ENCODE measurements at places on chromosomes 1 and 21. TPM values are rescaled to one million over a fixed set of nuclear protein-coding genes. Genes with fewer than 3 reads are reported as not detected.

The OR2T29 gene
- total RNA-seq = not detected

The LENEP gene
- total RNA-seq = not detected

The FCRL2 gene
- not detected for total RNA-seq

The MTX1 gene
- total RNA-seq = 40.0 TPM

The S100A7A gene
- not detected for total RNA-seq

The ANGPTL3 gene
- total RNA-seq = not detected

The GCLM gene
- 32.6 TPM for total RNA-seq

The MTARC1 gene
- 2.6 TPM for total RNA-seq

The MROH7 gene
- 0.11 TPM for total RNA-seq

The ANKRD65 gene
- total RNA-seq = 0.87 TPM

The MAP1LC3C gene
- 0.25 TPM for total RNA-seq

The PLD5 gene
- under 0.01 TPM for total RNA-seq

The MPL gene
- total RNA-seq = not detected

The FLG2 gene
- total RNA-seq = not detected

The ZFP69 gene
- 2.9 TPM for total RNA-seq

The RNPEP gene
- 62.7 TPM for total RNA-seq

The MAGOH gene
- 44.9 TPM for total RNA-seq

The CXADR gene
- 5.1 TPM for total RNA-seq

The OR2L13 gene
- total RNA-seq = not detected

The SPRR2G gene
- not detected for total RNA-seq

The WDR64 gene
- total RNA-seq = not detected

The COL9A2 gene
- total RNA-seq = 1.00 TPM

The ESPN gene
- 0.62 TPM for total RNA-seq

The GALE gene
- 52.0 TPM for total RNA-seq

The CATSPERE gene
- total RNA-seq = 1.9 TPM

The STPG1 gene
- total RNA-seq = 7.0 TPM

The FMN2 gene
- total RNA-seq = 6.0 TPM

The CD1B gene
- not detected for total RNA-seq

The SLC6A9 gene
- 2.3 TPM for total RNA-seq

The UBR4 gene
- 165 TPM for total RNA-seq

The CSDE1 gene
- 838 TPM for total RNA-seq
